ENCODE measurements at places on chromosomes 1 and 21. TPM values are rescaled to one million over a fixed set of nuclear protein-coding genes. Genes with fewer than 3 reads are reported as not detected.

The INSRR gene
- not detected for total RNA-seq

The AADACL4 gene
- total RNA-seq: not detected

The SORT1 gene
- total RNA-seq: 3.9 TPM

The GRIK3 gene
- total RNA-seq: not detected

The TDRKH gene
- 5.1 TPM for total RNA-seq

The HCN3 gene
- 4.6 TPM for total RNA-seq

The MYOM3 gene
- 6.2 TPM for total RNA-seq

The AIM2 gene
- not detected for total RNA-seq

The PLA2G2C gene
- total RNA-seq: not detected

The KRTAP12-1 gene
- not detected for total RNA-seq

The TP73 gene
- total RNA-seq: 0.90 TPM

The LCE1D gene
- not detected for total RNA-seq

The S100A9 gene
- total RNA-seq: 0.59 TPM

The DNAH14 gene
- total RNA-seq: 15.2 TPM

The CACNA1S gene
- total RNA-seq: not detected

The IGSF9 gene
- total RNA-seq: 0.15 TPM

The SLC25A34 gene
- 0.43 TPM for total RNA-seq

The AJAP1 gene
- not detected for total RNA-seq

The S100A3 gene
- total RNA-seq: 119 TPM

The ARHGEF16 gene
- total RNA-seq: 5.2 TPM

The ZBTB8A gene
- total RNA-seq: 4.8 TPM

The HPDL gene
- 3.8 TPM for total RNA-seq

The AMY1C gene
- total RNA-seq: not detected

The KIF21B gene
- total RNA-seq: 1.8 TPM

The SLAMF9 gene
- 0.41 TPM for total RNA-seq

The KRTAP22-2 gene
- total RNA-seq: not detected

The RGSL1 gene
- not detected for total RNA-seq

The ASCL5 gene
- total RNA-seq: 0.16 TPM

The CIART gene
- 2.7 TPM for total RNA-seq

The LRRC40 gene
- total RNA-seq: 10.1 TPM

The TRIM46 gene
- total RNA-seq: 2.0 TPM

The HSPA13 gene
- 18.4 TPM for total RNA-seq

The LRRIQ3 gene
- 0.87 TPM for total RNA-seq

The PTAFR gene
- 0.11 TPM for total RNA-seq

The NBPF6 gene
- total RNA-seq: not detected

The KIAA0040 gene
- total RNA-seq: 0.92 TPM

The FCN3 gene
- total RNA-seq: not detected

The DLGAP3 gene
- 0.10 TPM for total RNA-seq

The FOXO6 gene
- total RNA-seq: 0.96 TPM

The TXLNA gene
- 26.4 TPM for total RNA-seq

The KCNA3 gene
- not detected for total RNA-seq

The RNASEL gene
- 2.0 TPM for total RNA-seq

The TRIM62 gene
- 2.2 TPM for total RNA-seq

The SEC16B gene
- total RNA-seq: 1.3 TPM

The VWA1 gene
- total RNA-seq: 13.6 TPM

The MYOG gene
- total RNA-seq: not detected

The TMEM82 gene
- not detected for total RNA-seq

The CRNN gene
- not detected for total RNA-seq

The CFAP107 gene
- not detected for total RNA-seq

The FMO2 gene
- not detected for total RNA-seq
